ENCODE measurements at places on chromosomes 16 and 17.
A peak's percentile ranks its signal among the peaks of the same experiment; 100 is the strongest.

DNA sequence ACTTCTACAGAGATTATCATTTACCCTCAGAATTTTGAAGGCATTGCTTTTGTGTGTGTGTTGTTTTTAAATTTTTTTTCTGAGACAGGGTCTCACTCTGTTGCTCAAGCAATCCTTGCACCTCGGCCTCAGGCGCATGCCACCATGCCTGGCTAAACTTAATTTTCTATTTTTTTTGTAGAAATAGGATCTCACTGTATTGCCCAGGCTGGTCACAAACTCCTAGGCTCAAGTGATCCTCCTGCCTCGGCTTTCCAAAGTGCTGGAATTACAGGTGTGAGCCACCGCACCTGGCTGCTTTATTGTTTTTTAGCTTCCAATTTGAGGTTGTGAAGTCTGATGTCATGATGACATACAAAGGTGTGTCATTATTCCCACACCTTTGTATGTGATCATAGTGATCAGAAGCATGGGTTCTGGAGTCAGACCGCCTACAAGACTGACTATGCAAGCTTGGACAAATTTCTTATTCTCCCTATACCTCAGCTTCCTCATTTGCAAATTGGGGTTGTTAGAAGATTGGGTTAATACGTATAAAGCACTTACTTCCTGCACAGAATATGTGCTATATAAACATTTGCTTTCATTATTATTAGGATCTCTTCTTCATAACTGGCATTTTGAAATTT lies 5.8 kb downstream of the SEPHS2 start:
- no peak for DNase-seq

DNA sequence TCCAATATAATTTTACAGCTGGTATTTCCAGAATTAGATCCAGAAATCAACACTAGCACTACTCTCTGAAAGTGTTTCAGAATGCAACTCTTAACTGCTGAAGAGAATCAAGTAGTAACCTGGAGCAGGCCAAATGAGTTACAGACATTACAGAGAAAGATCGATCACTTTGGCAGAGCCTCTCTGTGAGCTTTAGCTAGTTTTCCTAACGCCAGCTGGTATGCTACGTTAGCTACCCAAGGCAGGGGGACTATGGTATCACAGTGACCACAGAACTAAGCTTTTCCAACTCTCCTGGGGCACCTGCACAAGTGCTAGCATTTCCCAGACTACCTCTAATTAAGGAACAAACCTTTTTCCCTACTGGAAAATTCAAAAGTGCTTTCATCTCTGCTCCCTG lies 30.4 kb downstream of the TRAF4 start:
- DNase-seq = no peak

DNA sequence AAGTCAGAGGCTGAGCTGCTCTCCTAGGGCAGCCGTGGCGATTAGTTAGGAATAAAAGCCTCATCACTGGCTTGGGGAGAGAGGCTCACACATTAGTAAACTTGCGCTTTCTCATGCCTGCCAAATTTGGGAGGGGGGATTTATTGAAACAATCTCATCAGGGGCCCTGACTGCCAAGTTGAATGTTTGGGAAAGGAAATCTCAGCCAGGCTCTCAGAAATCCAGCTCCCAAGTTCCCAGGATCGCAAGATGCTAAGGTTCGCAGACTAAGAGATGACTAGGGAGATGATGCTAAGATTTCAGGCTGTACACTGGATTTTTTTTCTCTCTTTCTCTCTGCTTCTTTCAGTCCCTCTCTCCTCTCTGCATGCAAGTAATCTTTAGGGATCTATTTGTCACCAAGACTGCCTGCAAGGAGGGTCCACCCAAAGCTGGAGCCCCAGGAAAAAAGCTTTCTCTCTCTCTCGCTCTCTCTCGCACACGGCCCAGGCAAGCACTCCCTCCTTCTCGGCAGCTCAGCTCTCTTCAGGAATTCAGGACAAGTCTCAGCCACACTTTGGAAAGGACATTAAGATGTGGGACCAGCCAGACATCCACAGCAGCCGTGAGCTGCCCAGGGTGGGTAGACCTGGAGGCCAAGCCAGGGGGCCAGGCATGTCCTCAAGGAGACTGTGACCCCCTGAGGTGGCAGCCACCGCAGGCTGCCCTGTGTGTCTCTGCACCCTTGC lies 1.4 kb downstream of the GPR139 start:
- DNase-seq = no peak

DNA sequence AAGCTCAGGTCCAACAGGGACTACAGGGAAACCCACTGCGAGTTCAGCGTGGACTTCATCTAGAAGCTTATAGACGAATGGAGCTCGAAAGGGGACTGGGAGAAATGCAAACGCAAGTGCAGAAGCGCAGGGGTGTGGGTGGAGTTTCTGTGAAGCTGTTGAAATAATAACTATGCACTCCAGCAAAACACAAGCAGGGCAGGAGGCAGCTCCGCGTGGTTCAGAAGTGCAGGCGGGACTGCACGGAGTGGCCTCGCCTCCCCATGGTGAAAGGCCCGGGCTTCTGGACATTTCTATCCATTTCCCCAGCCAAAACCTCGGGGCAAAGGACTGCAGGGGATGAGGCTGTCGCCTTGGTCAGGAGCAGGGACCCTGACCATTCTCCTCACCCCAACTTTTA lies 74.5 kb downstream of the ZNF423 start:
- DNase-seq = no peak

DNA sequence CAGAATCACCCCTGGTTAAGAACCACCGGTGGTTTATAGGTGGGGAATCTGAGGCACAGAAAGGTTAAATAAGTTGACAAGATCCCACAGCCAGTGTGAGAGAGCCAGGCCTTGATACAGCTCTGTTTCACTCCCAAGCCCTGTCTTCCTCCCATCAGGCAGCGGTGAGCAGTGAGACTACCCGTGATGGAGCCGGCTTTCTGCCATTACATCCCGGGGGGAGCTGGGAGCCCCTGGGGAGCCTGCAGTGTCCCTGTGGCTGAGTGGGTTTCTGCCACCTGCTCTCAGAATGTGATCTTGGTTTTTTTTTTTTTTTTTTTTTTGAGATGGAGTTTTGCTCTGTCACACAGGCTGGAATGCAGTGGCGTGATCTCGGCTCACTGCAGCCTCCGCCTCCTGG lies 66.4 kb downstream of the ABCC1 start:
- DNase-seq = no peak

DNA sequence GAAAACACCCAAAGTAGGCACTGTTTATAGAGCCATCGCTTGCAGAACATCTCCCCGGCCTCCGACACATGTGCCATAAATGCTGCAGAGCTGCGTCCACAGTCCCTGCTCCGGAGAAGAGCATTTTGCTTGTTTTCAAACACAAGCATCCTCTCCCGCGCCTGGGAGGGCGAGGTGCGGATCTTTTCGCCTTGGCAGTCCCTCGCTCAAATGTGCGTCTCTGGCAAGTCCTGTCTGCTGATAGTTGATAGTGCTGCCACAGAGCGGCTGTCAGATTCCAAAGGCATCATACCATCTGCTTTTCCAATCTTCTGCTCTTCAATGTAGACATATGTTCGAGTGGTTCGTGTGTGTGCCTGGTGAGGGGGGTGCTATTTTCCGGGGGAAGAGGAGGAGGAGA lies 603.7 kb downstream of the MAF start:
- DNase-seq = no peak

GRCh38 chr16:12811441-12812383 lies 8.0 kb upstream of the CPPED1 start:
- DNase-seq = no peak

GRCh38 chr16:85999778-86000177 lies 100.8 kb downstream of the IRF8 start:
- DNase-seq = no peak

GRCh38 chr17:1229900-1230501 lies 40.2 kb upstream of the BHLHA9 start:
- DNase-seq = no peak

GRCh38 chr17:3596804-3597464 lies 12.3 kb downstream of the TRPV1 start:
- DNase-seq = no peak

DNA sequence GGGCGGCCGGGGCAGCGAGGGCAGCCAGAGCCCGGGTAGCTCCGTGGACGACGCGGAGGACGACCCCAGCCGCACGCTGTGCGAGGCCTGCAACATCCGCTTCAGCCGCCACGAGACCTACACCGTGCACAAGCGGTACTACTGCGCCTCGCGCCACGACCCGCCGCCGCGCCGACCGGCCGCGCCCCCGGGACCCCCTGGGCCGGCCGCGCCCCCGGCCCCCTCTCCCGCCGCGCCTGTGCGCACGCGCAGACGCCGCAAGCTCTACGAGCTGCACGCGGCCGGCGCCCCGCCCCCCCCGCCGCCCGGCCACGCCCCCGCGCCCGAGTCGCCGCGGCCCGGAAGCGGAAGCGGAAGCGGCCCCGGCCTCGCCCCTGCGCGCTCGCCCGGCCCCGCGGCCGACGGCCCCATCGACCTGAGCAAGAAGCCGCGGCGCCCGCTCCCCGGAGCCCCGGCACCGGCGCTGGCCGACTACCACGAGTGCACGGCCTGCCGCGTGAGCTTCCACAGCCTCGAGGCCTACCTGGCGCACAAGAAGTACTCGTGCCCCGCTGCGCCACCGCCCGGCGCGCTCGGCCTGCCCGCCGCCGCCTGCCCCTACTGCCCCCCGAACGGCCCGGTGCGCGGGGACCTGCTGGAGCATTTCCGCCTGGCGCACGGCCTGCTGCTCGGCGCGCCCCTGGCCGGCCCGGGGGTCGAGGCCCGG lies 36.1 kb upstream of the ZC3H18 start:
- DNase-seq = peak; percentile 65

GRCh38 chr17:29649359-29649758 lies 26.6 kb upstream of the CORO6 start:
- DNase-seq = no peak

GRCh38 chr16:57892447-57893096 lies 78.4 kb downstream of the CNGB1 start:
- no peak for DNase-seq

GRCh38 chr17:45413498-45413923 lies 19.2 kb downstream of the ARHGAP27 start:
- DNase-seq = no peak

- no peak for DNase-seq
These were observed 109.1 kb upstream of the CRHR1 start for GRCh38 chr17:45675012-45675411.

DNA sequence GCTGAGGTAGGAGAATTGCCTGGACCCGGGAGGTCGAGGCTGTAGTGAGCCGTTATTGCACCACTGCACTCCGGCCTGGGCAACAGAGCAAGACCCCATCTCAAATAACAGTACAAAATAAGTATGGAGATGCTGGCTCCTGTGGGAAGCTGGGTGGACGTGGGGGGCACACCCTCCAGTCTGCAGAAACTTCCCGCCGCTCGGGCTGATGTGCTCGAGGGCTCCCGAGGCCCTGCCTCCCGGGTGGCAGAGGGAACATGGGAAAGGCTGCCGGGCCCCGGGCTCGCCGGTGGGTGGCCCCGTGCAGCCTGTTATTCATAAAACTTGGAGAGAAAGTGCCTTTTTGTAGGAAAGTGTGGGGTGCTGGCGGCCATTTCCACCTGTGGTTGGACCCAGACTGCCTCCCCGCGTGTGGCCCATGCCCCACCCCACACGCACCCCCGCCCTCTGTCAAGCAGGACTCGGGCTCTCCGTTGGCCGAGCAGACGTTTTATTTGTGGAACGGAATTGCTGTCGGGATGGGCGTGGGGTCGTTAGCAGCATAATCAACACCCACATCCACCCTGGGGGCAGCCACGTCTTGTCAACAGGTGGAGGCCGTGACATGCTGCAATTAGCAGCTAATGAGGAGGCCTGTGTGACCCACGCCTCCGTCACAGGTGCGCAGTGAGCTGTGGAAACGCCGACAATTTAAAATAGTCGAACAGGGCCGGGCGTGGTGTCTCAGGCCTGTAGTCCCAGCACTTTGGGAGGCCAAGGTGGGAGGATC lies 7.4 kb upstream of the CIAO3 start:
- no peak for DNase-seq

DNA sequence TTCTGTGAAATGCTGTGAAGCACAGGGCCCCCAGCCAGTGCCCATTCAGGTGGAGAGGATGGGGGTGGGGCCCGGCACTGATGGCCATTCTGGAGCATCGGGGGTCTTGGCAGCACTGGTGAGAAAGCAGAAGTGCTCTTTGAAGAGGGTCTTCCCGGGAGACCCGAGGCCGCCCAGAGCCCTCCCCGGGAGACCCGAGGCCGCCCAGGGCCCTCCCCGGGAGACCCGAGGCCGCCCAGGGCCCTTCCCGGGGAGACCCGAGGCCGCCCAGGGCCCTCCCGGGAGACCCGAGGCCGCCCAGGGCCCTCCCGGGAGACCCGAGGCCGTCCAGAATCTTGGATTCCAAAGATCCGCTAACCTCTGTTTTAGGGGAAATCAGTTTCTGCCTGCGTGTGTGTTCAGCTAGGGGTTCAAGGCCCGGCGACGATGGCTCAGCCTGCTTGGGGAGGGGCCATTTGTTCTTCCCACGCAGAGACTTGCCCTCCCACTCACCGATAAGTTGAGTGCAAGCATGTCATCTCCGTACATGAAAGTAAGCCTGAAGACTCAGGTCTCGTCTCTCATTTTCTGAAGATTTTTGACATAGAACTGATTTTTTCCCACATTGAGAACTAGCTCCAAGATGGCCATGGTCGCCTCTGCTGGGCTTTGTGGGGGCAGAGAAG lies 35.2 kb upstream of the CAPN15 start:
- DNase-seq = no peak

DNA sequence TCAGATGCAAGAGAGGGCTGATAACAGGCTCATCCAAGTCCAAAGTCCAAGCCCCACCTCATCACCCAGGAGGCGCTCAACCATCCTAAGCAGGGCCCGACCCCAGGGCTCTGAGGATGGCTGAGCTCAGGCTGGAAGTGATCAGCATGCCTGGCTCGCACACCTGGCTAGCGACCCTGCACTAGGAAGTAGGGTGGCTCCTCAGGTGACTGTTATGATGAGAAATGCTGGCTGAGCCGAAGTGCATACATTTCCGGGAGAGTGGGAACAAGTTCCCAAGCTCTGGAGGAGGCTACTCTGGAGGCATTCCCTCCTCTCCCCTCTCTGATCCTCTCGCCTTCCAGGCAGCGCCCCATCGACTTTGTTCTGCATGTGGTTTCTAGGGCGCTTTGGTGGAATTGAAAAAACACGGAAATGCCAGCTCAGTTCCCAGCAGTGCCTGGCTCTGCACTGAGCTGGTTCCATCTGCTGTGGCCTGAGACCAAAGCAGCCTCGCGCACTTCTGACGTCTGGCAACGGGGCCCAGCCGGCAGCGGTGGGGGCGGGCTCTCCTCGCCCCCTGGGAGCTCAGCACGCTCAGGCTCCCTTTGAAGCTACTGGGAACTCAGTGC lies 130.3 kb downstream of the IRF8 start:
- no peak for DNase-seq

DNA sequence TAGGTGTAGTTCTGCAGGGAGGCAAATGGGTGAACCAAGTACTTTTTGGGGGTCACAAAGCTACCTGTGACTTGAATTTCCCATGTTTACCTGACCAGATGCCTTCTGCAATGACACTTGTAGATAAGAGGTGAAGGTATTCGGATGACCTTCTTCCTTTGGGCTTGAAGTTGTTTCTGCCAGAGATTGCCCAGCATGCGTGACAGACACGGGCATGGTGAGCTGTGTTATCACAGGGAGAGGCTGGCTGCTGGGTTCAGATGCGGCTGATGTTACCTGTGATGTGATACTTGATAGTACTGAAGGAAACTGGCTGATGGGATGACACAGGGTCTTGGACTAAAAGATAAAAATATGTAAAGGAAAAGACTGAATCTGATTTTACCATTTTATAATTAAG lies 14.1 kb downstream of the PKD1L3 start:
- DNase-seq = no peak
